ENCODE measurements at places on chromosomes 4 and X. TPM values are rescaled to one million over a fixed set of nuclear protein-coding genes. Genes with fewer than 3 reads are reported as not detected.

DNA sequence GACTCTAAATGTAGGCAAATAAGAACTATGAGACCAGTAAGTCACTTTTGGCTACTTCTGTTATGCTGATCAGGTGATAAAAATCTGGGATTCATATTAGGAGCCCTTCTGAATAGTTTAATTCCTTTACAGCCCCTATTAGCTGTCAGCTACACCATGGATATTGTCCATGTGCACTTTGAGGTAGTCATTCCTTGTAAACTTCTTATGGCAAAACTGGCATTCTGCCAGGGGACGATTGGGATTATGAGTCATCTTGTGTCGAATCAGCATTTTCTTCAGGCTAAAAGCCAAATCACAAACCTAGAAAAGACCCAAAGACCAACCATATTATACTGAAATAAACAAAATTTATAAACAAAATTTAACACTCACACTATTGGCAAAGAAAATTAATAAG is 227.6 kb downstream of the PRDM5 start:
- peak; percentile 25 for DNase-seq

- no peak for DNase-seq
Measured at GRCh38 chr4:24372341-24372740, 212.0 kb downstream of the DHX15 start.

DNA sequence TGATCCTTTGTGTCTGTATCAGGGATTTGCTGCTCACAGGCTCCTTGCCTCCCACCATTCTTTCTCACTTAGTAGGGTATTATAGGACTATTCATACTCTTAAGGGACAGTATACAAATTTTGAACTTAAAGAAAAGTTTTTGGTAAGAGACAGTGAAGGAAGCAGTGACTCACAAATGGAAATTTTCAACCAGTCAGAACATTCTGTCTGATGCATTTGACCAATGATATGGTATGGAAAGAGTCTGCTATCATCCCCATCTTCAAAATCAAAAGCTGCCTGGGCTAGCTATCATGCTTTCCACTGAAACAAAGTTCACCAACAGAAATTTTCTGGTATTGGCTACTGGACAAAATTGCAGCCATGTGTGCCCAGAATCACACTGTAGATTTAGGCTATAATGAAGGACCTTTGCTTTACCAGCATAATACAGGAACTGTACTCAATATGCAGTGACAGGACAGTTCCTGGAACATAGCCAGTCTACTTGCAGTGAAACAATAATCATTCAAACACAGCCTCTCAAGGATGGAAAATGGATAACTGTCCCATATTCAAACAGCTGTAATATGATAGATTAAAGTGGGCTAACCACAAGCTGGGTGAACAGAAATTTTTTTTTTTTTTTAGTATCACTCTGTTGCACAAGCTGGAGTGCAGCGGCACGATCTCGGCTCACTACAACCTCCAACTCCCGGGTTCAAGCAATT is 109.0 kb upstream of the ACSL4 start:
- no peak for DNase-seq

GRCh38 chrX:73944563-73944908 is 359.4 kb upstream of the ZCCHC13 start:
- peak; percentile 48 for DNase-seq

DNA sequence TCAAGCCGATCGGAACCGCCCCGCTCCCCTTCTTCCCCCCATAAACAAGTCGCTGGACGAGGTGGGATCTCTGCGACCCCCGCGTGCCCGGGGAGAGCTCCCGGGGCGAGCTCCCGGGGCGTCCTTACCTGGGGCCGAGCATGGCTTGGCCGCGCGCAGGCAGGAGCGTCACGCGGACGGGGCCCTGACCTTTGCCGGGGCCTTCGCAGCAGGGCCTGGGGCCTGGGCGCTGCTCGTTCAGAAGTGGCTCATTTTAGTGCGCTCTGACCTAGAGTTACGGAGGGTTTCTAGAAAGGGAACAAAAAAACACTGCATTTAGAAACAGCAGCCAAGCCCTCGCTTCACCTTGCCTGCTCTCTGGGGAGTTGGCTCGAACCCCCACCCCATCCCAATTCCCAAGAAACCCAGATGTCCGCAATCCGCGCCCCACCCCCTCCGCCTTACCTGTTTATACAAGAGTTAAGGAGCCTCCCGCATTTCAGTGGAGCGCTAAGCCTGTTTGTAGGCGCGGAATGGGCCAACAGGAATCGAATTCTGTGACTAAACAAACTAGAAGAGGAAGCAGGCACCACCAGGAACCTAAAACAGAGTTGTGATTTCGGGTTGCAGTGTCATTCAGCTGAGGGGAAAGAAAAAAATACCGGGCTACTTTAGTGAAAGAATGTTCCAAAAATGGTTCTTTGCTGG is 814 bp upstream of the RBM47 start:
- DNase-seq = no peak

DNA sequence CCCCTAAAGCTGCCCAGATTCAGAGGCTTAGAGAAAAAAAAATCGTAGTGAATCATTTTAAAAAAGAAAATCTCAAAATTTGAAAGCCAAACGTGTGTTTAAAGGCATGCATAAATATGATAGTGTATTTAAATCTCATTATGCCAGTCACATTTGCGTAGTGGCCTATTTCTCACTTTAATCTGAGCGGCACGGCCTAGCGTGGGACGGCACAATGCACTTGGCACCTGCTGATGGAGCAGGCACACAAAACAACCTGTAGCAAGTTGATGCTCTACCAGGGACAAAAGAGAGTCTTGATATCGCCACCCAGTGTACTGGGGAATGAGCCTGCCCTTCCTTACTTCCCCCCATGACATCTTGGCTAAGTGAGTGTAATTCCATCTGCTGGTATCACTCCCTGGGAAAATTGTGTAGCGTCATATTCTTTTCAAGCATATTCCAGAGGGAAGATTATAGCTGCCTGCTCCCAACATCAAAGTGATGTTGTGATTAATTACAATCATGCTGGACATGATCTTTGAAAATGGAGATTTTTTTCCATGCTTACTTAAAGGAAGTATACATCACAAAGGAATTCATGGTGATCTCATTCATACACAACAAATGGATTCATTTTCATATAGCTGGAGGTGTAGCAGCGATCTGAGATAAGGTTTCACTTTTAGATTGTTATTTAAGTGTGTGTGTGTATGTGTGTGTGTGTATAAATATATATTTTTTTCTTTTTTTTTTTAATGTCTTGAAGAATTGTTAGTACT is 138.8 kb downstream of the DCTD start:
- peak; percentile 76 for DNase-seq

- peak; percentile 82 for DNase-seq
Measured at GRCh38 chr4:17577665-17578481, 875 bp downstream of the LAP3 start.

GRCh38 chrX:19791562-19791961 is 95.8 kb downstream of the SH3KBP1 start:
- DNase-seq = peak; percentile 76

DNA sequence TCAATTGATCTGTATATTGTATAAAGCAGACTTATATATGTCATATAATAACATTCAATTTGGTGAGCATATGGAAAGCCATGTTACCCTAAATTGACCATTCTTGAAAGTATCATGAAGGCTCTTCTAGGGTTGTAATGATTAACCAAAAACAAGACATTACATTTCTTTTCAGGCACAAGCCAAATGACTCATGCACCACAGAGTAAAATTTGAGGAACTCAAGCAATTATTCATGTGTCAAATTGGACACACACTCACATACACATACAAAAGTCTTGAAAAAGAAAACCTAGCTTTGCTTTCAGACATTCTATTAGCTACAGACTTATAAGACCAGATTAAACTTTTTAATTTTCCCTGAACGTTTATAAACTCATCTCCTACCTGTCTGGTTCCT is 146.5 kb upstream of the PCDH18 start:
- DNase-seq = no peak

DNA sequence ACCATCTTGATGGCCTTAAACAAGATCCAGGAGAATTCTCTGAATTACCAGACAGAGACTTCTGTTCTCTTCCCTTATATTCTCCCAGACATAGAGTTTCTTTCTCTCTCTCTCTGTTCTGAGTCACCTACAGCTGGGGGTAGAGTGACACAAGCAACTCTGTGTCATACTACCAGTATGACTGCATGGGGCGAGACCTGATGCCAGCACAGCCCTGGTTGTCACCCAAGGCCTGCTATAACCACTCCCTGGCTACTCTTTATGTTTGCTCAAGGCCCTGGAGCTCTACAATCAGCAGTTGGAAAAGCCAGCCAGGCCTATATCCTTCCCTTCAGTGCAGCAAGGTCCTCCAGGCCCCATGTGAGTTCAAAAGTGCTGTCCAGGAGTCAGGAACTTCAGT is 114.2 kb upstream of the TENT5D start:
- no peak for DNase-seq

DNA sequence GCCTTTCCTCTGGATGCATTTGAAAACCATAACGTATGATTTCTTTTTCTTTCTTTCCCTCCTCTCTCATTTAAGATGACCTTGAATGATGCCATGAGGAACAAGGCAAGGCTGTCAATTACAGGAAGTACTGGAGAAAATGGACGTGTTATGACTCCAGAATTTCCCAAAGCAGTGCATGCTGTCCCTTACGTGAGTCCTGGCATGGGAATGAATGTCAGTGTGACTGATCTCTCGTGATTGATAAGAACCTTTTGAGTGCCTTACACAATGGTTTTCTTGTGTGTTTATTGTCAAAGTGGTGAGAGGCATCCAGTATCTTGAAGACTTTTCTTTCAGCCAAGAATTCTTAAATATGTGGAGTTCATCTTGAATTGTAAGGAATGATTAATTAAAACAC is 142.8 kb downstream of the GRIA2 start:
- no peak for DNase-seq

GRCh38 chr4:168853770-168854169 is 156.3 kb downstream of the CBR4 start:
- DNase-seq = no peak

DNA sequence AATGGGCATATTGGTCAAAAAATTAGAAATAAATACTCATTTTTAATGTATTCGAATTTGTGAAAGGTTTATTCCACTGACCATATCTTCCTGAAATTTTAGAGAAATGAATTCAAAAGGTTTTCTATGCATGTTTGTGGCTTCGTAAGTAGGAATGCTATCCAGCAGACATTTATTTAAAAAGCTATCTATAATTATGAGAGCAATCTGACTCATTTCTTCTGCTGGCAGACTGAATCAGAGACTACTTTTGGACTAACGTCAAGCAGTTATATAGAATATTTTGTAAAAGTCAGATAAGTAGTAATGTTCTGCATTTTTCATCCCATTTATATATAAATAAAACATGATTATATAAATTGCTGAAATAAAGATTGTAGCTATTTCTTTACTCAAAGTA is 125.0 kb downstream of the SPCS3 start:
- no peak for DNase-seq

- DNase-seq = no peak
Measured at GRCh38 chr4:180169966-180170365, 2073.2 kb upstream of the TENM3 start.

DNA sequence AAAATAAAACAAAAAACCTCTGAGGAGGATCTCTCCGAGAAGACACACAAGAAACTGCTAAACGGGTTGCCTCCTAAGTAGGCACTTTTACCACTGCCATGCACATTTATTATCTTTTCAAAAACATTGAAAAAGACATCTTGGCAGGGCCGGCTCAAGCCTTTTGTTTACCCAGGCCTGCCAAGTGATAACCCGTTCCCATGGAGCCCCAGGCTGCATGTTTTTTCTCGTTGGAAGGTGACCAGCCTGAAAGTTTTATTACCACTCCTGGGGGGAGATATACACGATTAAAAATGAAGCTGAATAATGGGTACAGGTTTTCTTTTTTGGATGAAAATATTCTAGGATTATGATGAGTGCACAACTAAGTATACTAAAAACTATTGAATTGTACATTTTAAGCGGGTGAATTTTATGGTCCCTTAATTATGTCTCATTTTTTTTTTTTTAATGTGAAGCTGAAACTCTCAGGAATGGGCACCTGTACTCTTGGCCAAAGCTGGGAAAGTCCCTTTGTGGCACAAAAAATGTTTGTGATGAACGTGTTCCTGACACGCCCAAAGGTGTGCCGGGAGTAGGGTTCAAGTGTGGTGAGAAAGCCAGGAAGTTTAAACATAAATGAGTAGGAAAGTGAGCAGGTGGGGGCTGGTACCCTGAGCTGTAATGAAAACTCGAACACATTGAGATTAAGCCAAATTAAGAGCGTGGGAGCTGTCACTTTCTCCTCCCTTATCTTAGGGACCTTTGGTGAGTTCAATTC is 1.5 kb upstream of the MAP7D2 start:
- no peak for DNase-seq

GRCh38 chrX:16199343-16199742 is 32.1 kb downstream of the MAGEB17 start:
- DNase-seq = no peak

DOK7 gene
- total RNA-seq = not detected

TMPRSS11F gene
- total RNA-seq = not detected

CFAP47 gene
- not detected for total RNA-seq

CSN1S1 gene
- total RNA-seq = not detected

CFP gene
- total RNA-seq = 0.29 TPM

PARM1 gene
- under 0.01 TPM for total RNA-seq
